ENCODE measurements at places on chromosomes 4 and X.

GRCh38 chrX:10900585-10901289 is 210.4 kb upstream of the HCCS start:
- no peaks in the 10 kb centered on the region for H3K36me3 ChIP-seq
- no peaks in the 10 kb centered on the region for H3K4me1 ChIP-seq
- H3K4me3 ChIP-seq: no peak overlapping the region
- H3K27me3 ChIP-seq: no peaks in the 10 kb centered on the region
- no peak for DNase-seq

GRCh38 chr4:66766557-66766956 is 778.7 kb downstream of the CENPC start:
- no peak overlapping the region for H3K4me3 ChIP-seq
- no peaks in the 10 kb centered on the region for H3K27me3 ChIP-seq
- no peaks in the 10 kb centered on the region for H3K36me3 ChIP-seq
- no peak overlapping the region for H3K27ac ChIP-seq
- H3K4me1 ChIP-seq: no peaks in the 10 kb centered on the region

- H3K4me1 ChIP-seq: no peaks in the 10 kb centered on the region
- H3K4me3 ChIP-seq: no peak overlapping the region
- H3K36me3 ChIP-seq: no peaks in the 10 kb centered on the region
- H3K27ac ChIP-seq: no peak overlapping the region
- H3K27me3 ChIP-seq: no peaks in the 10 kb centered on the region
- no peak for DNase-seq
Observed at GRCh38 chr4:89108091-89108490, 3.2 kb upstream of the TIGD2 start.

GRCh38 chr4:115076691-115077090 is 36.7 kb downstream of the NDST4 start:
- no peak overlapping the region for H3K4me3 ChIP-seq
- no peaks in the 10 kb centered on the region for H3K4me1 ChIP-seq
- H3K36me3 ChIP-seq: no peaks in the 10 kb centered on the region
- H3K27me3 ChIP-seq: no peaks in the 10 kb centered on the region
- no peak overlapping the region for H3K27ac ChIP-seq

- no peak for DNase-seq
- no peak overlapping the region for H3K27ac ChIP-seq
- H3K27me3 ChIP-seq: no peaks in the 10 kb centered on the region
Observed at GRCh38 chrX:18935893-18936292, 48.0 kb downstream of the PHKA2 start.

DNA sequence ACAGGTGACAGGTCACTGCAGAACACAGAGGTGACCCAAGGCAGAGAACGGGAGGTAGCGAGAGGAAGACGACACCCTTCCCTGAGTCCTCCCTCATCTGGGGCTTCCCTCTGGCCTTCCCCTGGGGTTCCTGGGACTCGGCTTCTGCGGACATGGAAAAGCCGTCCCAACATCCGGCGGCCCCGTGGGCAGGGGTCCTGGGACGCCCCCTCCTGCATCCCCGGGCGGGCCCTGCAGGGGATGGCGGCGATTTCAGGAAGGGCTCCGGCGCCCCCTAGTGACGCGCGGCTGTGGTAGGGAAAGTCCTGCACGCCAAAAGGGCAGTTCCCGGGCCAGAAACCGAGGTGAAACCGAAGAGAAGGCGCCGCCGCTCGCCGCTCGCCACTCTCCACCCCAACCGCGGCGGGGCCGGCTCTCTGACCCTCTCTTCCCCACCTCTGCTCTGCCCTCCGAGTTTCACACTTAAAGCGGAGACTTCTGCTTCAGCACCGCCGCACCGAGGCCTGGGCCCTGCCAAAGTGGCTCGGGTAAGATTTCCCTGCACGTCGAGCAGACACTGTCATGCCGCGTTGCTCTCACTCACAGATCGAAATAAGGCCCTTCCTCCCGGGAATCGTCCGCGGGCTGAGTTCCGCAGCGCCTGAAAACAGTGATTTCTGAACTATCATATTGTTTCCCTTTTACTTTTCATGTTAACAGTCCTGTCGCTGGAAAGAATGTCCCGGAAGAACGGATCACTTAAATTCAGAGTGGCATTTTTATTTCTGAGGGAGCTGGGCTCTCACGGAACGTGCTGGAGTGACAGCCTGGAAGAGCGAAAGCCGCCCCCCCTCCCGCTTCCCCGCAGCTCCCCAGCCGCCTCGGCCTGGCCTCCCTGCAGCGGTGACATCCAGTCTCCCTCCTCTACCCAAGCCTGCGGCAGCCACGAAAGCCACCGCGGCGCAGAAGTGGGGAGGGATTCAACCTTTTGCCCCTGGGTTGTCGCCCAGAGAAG is 110.6 kb downstream of the DCTD start:
- H3K27me3 ChIP-seq: no peaks in the 10 kb centered on the region
- H3K36me3 ChIP-seq: no peaks in the 10 kb centered on the region
- H3K4me1 ChIP-seq: no peaks in the 10 kb centered on the region
- no peak overlapping the region for H3K27ac ChIP-seq
